Liver (tissue), 10 donors: ENCODE measurements at places on chromosomes 13 and 19.
A peak's percentile ranks its signal among the peaks of the same experiment; 100 is the strongest.

- H3K27ac ChIP-seq: no peak overlapping the region
- no peak overlapping the region for H3K4me3 ChIP-seq
- no peaks in the 10 kb centered on the region for H3K36me3 ChIP-seq
- no peak for DNase-seq
- H3K27me3 ChIP-seq: no peaks in the 10 kb centered on the region
Observed at GRCh38 chr13:26485786-26486185, 71.7 kb upstream of the WASF3 start.

- DNase-seq: no peak
- no peaks in the 10 kb centered on the region for H3K36me3 ChIP-seq
- H3K27me3 ChIP-seq: no peaks in the 10 kb centered on the region
- peaks cover 11% of the 10 kb centered on the region for H3K4me1 ChIP-seq
- no peak overlapping the region for H3K4me3 ChIP-seq
- no peak overlapping the region for H3K27ac ChIP-seq
Observed at GRCh38 chr13:27151798-27152599, 19.6 kb downstream of the USP12 start.

DNA sequence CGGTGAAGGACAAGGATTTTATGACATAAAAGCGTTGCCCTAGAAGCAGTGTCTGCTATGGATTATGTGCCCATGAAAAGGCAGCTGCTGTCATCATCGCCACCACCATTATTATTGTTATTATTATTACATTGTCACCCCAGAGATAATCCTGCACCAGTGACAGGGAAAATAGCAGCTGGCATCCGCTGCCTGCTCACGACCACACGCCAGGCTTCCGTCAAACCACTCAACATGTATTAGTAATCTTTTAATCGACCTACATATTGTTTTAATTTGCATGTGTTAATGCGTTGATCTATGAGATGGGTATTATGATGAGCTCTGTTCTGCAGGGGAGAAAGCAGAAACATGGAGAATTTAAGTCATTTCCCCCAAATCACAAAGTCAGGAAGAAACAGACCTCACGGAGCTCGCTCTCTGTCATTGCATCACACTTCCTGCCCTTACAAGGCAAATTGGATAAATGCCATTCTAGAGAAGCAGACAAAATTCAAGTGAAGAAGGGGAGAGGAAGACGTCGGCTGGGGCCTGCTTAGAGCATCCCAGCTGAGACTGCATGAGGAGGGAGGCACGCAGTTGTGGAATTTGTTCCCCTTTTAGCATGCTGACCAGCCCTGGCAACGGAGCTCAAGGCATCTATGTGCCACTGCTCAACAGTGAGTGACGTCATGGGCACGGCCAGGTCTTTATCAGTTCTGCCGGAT, at the start of gene FFAR3:
Gene FFAR3, plus strand, starts transcription at position 594 of the 707 bp plus-strand sequence. CDS start 431 bp downstream, outside the sequence.
- no peak within 1 kb of the TSS for H3K27ac ChIP-seq
- H3K36me3 ChIP-seq: no peaks in the 10 kb centered on the region
- peaks cover under 1% of the 10 kb centered on the region for H3K4me1 ChIP-seq
- H3K4me3 ChIP-seq: no peak within 1 kb of the TSS

DNA sequence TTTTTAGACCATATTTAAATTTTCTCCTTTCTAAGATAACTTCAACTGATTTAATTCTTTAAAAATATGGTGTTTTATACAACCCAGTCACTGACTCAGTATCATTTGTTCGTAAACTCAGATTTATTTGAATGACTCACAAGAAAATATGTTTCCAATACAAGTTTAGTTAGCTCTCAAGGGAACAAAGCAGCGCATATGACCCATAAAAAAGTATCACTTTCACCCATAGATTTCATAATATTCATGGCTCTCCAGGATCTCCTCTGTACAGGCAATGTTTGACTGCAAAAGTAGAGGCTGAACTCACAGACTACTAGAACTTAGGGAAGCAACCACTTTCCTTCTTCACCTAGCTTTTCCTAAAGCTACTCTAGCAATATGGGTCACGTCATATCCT, 405.6 kb upstream of the PCDH9 start:
- no peaks in the 10 kb centered on the region for H3K4me1 ChIP-seq
- H3K27me3 ChIP-seq: no peaks in the 10 kb centered on the region
- no peak for DNase-seq
- no peak overlapping the region for H3K27ac ChIP-seq
- no peak overlapping the region for H3K4me3 ChIP-seq

- no peak overlapping the region for H3K4me3 ChIP-seq
- no peak for DNase-seq
- H3K27ac ChIP-seq: no peak overlapping the region
Observed at GRCh38 chr19:12205296-12205695, 42.4 kb downstream of the ZNF136 start.

- H3K27ac ChIP-seq: no peak overlapping the region
- H3K36me3 ChIP-seq: no peaks in the 10 kb centered on the region
- no peak for DNase-seq
- no peak overlapping the region for H3K4me3 ChIP-seq
- H3K27me3 ChIP-seq: no peaks in the 10 kb centered on the region
Observed at GRCh38 chr19:28012361-28012760, 1200.6 kb downstream of the UQCRFS1 start.

GRCh38 chr13:77360032-77360685, 33.3 kb upstream of the MYCBP2 start:
- H3K27me3 ChIP-seq: no peaks in the 10 kb centered on the region
- H3K4me1 ChIP-seq: no peaks in the 10 kb centered on the region
- no peak overlapping the region for H3K4me3 ChIP-seq
- no peaks in the 10 kb centered on the region for H3K36me3 ChIP-seq

GRCh38 chr13:21476893-21477472, 17.9 kb upstream of the ZDHHC20 start:
- H3K27ac ChIP-seq: no peak overlapping the region
- H3K4me3 ChIP-seq: peak overlapping the region; percentile 41
- no peaks in the 10 kb centered on the region for H3K27me3 ChIP-seq
- H3K4me1 ChIP-seq: peaks cover 12% of the 10 kb centered on the region
- DNase-seq: peak; percentile 87

DNA sequence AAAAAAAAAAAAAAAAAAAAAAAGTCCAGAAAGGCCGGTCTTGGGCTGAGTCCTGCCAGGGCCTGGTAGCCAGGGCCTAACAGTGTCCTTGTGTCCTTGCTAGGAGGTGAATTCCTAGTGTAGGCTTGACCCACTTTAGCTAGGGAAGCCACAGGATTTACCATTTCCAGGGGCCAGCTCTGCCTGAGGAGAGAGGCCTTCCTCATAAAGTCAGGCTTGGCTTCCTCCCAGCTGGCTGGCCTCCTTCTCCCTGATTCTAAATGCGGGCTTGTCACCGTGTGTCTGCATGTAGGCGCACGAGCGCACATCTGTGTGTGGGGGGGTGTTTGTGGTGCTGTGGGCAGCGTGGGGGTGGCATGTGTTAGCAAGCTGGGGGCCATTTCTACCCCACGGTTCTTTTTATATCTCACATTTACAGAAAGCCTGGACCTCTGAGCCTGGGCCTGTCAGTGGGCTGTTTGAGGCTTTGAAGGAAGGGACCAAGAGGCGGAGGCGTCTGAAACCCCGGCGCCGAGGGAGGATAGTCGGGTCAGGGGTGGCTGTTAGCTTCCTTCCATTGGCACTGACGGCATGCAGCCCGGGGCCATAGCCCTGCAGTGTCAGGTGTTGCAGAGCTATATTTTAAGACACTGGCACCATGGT, 31.7 kb downstream of the IER2 start:
- no peak overlapping the region for H3K27ac ChIP-seq
- H3K36me3 ChIP-seq: no peaks in the 10 kb centered on the region
- H3K4me1 ChIP-seq: peaks cover 8% of the 10 kb centered on the region
- H3K27me3 ChIP-seq: no peaks in the 10 kb centered on the region
- H3K4me3 ChIP-seq: no peak overlapping the region

GRCh38 chr13:114132419-114133121, at the start of gene RASA3:
Gene RASA3 (minus strand): TSS chr13:114132623. CDS start chr13:114132489, 134 bp downstream.
- H3K36me3 ChIP-seq: no peaks in the 10 kb centered on the region
- H3K4me3 ChIP-seq: peak within 1 kb of the TSS; percentile 47
- H3K4me1 ChIP-seq: peaks cover 13% of the 10 kb centered on the region
- H3K27ac ChIP-seq: peak within 1 kb of the TSS; percentile 82

DNA sequence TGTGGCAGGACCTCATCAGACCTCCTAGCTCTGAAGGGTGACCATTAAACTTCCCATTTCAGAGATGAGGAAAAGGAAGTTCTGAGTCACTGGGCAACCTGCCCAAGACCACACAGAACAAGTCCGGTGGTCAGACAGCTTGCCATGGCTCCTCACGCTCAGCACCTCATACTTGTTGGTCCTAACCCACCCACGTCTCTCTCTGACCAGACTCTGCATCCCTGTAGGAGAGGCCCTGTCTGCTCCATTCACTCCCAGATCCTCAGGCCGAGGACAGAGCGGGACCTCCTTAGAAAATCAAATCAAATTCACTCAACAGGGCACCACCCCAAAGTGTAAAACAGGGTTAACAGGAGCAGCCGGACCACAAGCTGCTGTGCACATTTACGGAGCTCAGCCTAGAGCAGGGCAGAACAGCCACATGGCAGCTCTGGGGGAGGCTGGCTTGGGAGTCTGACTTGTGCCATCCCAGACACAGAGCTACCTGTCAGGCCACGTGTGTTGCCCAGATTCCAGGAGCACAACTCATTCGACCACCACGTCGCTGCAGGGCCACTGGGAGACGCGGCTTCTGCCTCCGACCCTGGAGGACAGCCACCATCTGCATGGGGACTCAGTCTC, 1.7 kb downstream of the MIER2 start:
- H3K27me3 ChIP-seq: no peaks in the 10 kb centered on the region
- H3K4me1 ChIP-seq: peaks cover 10% of the 10 kb centered on the region
- H3K27ac ChIP-seq: peak overlapping the region; percentile 20

DNA sequence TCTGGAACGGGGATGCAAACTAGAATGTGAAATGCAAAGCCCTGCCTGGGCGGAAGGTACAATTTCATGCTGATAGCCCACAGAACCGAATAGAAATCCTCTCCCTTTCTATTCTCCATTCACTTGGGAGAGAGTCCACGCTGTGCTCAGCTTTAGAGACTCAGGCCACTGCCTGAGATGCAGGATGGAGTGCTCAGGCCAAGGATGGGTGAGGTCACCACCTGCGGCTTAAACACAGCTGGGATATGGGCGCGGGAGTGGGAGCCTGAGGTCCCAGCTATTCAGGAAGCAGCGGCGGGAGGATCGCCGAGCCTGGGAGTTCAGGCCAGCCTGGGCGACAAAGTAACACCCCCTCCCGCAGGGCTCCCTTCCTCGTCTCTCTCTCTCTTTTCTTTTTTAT, 446 bp upstream of the ZNF83 start:
- no peak overlapping the region for H3K27ac ChIP-seq
- H3K27me3 ChIP-seq: no peaks in the 10 kb centered on the region
- no peaks in the 10 kb centered on the region for H3K36me3 ChIP-seq
- DNase-seq: no peak
- H3K4me3 ChIP-seq: peak overlapping the region; percentile 81

DNA sequence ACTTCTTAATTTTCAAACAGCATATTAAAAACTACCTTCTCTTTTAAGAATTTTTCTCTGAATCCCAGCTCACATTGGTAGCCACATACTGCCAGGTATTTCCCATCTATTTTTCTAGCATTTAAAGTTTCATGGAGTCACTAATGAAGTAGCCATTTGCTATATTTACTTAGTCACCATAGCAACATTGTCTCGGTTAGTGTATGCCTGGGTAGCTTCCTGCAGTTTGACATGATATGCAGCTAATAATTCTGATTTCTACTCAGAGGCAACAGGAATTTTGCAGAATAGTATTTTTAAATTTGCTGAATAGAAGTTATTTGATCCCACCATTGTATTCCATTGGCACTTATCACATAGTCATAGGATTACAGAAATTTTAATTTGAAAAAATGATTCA, 30.9 kb upstream of the KCTD4 start:
- no peaks in the 10 kb centered on the region for H3K4me1 ChIP-seq
- H3K27ac ChIP-seq: no peak overlapping the region
- H3K4me3 ChIP-seq: no peak overlapping the region

- H3K27me3 ChIP-seq: no peaks in the 10 kb centered on the region
- H3K4me1 ChIP-seq: no peaks in the 10 kb centered on the region
- H3K4me3 ChIP-seq: no peak overlapping the region
- no peak for DNase-seq
- no peak overlapping the region for H3K27ac ChIP-seq
- H3K36me3 ChIP-seq: no peaks in the 10 kb centered on the region
Observed at GRCh38 chr19:46133777-46134241, 9.3 kb upstream of the IGFL3 start.

- H3K36me3 ChIP-seq: no peaks in the 10 kb centered on the region
- DNase-seq: no peak
- H3K4me1 ChIP-seq: peaks cover 4% of the 10 kb centered on the region
- peak within 1 kb of the TSS; percentile 97 for H3K27ac ChIP-seq
- no peaks in the 10 kb centered on the region for H3K27me3 ChIP-seq
Observed at GRCh38 chr13:43879755-43880181, at the start of gene LACC1. Gene LACC1 (plus strand): TSS chr13:43879904. CDS start chr13:43880986, 1,082 bp downstream.

DNA sequence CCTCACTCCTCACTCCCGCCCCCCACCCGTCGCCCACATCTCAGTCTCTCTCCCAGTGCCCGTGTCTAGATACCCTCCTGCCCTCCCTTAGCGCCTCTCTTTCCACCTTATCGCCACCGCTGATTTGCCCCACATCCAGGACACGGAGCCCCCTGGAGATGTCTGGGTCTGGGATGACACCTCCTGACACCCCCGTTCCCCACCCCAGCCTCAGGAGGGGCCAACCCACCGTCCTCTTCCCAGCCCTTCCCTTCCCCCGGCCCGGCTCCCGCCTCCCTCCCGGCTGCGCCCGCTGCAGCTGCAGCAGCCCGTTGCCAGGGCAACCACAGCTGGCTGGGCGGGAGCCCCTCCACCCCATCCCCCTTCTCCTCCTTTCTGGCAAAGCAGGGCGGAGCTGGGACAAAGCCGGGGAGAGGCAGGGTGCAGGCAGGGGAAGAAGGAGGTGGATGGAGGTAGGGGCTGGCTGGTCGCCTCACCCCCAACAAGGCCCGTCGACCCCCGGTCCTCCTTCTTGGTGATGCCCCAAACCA, 13.5 kb downstream of the DPF1 start:
- peaks cover 11% of the 10 kb centered on the region for H3K36me3 ChIP-seq
- H3K4me1 ChIP-seq: no peaks in the 10 kb centered on the region
- H3K27ac ChIP-seq: no peak overlapping the region
- DNase-seq: no peak
- peaks cover 8% of the 10 kb centered on the region for H3K27me3 ChIP-seq

- peaks cover 12% of the 10 kb centered on the region for H3K4me1 ChIP-seq
- no peaks in the 10 kb centered on the region for H3K27me3 ChIP-seq
Observed at GRCh38 chr13:41028051-41028450, 8.9 kb upstream of the ELF1 start.

GRCh38 chr13:98328511-98328910, 151.4 kb upstream of the RNF113B start:
- H3K27me3 ChIP-seq: no peaks in the 10 kb centered on the region
- H3K27ac ChIP-seq: no peak overlapping the region
- H3K4me1 ChIP-seq: peaks cover 19% of the 10 kb centered on the region
- no peak for DNase-seq
- H3K36me3 ChIP-seq: no peaks in the 10 kb centered on the region

GRCh38 chr19:43589678-43590077, 6.3 kb downstream of the IRGQ start:
- no peaks in the 10 kb centered on the region for H3K27me3 ChIP-seq
- H3K27ac ChIP-seq: no peak overlapping the region
- no peak for DNase-seq
- H3K4me3 ChIP-seq: no peak overlapping the region

- DNase-seq: no peak
- H3K27me3 ChIP-seq: no peaks in the 10 kb centered on the region
- peak overlapping the region; percentile 13 for H3K4me3 ChIP-seq
- peak overlapping the region; percentile 88 for H3K27ac ChIP-seq
- H3K36me3 ChIP-seq: no peaks in the 10 kb centered on the region
- H3K4me1 ChIP-seq: peaks cover 65% of the 10 kb centered on the region
Observed at GRCh38 chr13:41054212-41054877, 7.0 kb upstream of the WBP4 start.
